Cardiac septum (tissue), 1 donor: ENCODE measurements at places on chromosomes 12 and 14. TPM values are rescaled to one million over a fixed set of nuclear protein-coding genes. Genes with fewer than 3 reads are reported as not detected.

ITGB7 gene
- total RNA-seq = 1.4 TPM

ACTN1 gene
- total RNA-seq = 346 TPM

BLTP3B gene
- total RNA-seq = 20.2 TPM

SYT1 gene
- total RNA-seq = not detected

TAS2R9 gene
- not detected for total RNA-seq

TSPAN11 gene
- 1.9 TPM for total RNA-seq

DNA sequence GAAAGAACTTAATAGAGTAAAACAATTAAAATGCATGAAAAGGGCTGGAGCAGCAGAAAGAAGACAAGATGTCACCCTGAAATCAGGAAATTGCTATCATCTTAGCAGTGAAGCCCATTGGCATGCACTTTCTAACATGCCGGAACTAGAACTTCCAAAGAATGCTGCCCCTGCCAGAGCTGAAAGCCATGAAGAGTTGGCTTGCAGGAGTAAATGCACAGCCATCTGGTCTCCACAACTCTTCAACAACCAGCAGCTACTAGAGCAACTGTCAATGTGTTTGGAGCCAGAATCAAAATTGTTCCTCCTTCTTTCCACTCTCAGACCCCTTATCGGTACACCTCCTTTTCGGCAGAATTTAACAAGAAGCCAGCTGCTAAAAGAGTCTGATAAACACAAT lies 414.1 kb downstream of the KCNH5 start:
- DNase-seq = no peak

DNA sequence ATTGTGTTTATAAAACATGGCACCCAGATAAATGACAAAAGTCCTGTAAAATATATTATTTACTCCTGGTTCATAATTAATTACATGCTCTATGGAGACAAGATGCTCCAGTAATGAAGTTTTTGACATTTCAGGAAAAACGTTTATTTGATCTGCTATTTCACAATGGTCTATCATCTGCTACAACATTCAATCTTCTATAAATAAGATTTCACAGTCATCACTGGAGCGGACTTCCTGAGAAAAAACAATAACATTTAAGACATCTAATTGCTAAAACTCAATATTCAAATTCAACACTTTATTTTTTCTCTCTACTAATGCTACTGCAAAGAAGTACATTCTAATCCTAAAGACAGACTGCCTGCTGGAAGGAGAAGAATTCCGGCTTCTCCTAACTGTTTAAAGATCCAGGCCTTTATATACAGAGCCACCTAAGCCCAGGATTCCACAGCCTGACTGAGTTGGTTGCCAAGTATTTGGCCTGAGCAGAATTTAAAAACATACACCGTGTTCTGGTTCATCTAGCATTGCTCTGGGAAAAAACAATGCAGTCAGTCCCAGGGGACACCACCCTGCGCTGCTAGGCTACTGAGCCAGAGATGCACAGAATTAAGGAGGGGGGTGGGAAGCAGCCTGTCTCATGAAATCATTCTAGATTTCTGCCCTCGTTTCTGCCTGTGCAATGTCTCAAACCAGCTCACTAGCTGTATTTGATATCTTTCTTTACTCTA lies 58.0 kb downstream of the TMTC1 start:
- peak; percentile 81 for DNase-seq

DNA sequence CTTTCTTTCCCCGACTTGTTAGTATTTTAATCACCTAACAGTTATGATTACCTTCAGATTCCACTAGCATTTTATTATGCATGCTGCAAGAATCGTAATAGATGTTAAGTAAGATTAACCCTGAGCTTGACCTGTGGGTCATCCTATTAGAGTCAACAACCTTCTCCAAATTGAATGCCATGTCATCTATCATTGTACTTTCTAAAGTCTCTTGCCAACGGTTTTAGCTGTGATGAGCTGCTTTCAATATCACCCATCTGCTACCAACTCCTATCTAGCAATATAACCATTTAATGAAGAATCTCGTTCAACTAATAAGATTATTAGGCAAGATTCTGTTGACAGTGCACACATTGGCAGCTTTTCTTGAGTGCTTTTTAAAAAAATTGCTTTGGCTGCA lies 33.7 kb downstream of the DACT1 start:
- DNase-seq = no peak

DNA sequence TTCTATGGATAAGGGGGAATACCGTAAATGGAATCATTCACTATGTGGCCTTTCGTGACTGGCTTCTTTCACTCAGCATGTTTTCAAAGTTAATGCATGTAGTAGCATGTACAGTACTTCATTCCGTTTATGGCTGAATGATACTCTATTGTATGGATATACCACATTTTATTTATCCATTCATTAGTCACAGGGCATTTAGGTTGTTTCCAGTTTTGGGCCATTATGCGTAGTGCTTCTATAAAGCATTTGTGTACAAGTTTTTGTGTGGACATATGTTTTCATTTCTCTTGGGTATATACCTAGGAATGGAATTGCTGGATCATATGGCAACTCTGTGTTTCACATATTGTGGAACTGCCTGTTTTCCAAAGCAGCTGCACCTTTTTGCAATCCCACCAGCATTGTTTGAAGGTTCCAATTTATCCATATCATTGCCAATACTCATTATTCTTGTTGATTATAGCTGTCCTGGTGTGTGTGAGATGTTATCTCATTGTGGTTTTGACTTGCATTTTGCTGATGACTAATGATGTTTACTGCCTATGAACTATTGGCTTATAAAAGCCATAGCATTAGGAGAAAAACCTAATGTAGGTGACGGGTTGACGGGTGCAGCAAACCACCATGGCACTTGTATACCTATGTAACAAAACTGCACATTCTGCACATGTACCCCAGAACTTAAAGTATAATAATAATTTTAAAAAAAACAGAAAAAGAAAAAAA lies 45.5 kb downstream of the ATF7IP start:
- no peak for DNase-seq

- no peak for DNase-seq
Observed at GRCh38 chr14:68770051-68770450, 22.8 kb downstream of the ZFP36L1 start.

DNA sequence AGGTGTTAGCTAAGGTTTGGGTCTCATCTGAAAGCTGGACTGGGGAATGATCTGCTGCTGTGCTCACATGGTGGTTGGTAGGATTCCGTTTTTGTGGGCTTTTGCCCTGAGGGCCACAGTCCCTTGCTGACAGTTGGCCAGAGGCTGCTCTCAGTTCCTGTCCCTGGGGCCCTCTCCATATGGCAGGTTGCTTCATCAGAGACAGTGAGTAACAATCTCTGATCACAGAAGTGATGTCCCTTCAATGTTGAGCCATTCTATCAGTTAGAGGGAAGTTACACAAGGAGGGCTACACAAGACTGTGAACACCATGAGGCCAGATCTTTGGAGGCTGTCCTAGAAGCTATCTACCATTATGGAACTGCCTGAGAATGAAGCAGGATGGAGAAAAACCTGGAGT lies 137.2 kb downstream of the AACS start:
- DNase-seq = no peak

DNA sequence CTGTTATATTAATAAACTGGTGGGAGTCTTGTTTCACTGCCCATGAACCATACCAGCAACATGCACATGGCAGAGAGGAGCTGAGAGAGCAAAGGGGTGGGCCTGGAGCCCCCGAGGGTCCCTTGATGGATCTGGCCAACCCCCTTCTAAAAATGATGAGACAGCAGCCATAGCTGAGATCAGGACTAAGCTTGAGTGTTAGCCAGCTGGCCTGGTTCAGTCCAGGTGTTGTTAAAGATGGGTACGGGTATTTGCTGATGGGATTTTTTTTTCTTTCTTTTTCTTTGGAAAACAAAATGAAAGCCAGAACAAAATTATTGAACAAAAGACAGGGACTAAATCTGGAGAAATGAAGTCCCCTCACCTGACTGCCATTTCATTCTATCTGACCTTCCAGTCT lies 16.0 kb downstream of the PCBP2 start:
- no peak for DNase-seq

- no peak for DNase-seq
Observed at GRCh38 chr14:21534576-21534975, 8.4 kb upstream of the SALL2 start.

DNA sequence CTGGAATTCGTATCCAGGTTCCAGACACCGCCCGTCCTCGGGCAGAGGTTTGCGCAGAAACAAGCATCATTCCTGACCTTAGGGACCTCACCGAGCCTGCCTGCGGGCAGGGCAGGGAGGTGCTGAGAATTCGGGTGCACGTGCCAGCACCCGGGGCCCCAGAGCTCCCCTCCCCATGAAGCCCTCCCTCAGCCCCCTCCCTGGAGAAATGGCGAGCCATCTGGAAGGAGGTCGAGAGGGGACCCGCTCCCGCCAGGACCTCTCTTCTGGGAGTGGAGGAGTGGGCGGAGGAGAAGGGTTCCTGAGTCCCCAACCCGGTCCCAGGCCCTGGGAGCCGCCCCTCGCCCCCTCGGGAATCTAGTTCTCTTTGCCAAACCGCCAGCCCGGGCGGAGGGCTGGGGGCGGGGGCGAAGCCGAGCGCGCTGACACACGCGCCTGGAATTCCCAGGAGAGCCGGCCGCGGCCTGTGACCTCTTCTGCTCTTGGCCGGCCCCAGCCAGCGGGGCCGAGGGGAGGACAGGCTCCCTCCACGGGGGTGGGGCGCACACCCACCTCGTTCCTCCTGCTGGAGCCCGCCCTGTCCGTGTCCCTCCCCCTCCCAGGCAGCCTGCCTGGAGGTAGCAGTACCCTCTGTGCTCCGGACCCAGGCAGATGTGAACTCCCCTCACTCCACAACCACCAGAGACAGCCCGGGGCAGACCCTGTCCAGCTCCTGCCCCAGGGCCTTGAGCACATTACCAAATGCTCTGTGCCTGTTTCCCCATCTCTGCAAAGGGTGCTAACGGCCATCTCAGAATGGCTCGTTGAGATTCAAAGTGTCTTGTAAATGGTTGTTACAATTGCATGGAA lies 23.0 kb upstream of the GPR132 start:
- DNase-seq = peak; percentile 80

- DNase-seq = no peak
Observed at GRCh38 chr12:77734214-77734883, 96.3 kb upstream of the NAV3 start.

DNA sequence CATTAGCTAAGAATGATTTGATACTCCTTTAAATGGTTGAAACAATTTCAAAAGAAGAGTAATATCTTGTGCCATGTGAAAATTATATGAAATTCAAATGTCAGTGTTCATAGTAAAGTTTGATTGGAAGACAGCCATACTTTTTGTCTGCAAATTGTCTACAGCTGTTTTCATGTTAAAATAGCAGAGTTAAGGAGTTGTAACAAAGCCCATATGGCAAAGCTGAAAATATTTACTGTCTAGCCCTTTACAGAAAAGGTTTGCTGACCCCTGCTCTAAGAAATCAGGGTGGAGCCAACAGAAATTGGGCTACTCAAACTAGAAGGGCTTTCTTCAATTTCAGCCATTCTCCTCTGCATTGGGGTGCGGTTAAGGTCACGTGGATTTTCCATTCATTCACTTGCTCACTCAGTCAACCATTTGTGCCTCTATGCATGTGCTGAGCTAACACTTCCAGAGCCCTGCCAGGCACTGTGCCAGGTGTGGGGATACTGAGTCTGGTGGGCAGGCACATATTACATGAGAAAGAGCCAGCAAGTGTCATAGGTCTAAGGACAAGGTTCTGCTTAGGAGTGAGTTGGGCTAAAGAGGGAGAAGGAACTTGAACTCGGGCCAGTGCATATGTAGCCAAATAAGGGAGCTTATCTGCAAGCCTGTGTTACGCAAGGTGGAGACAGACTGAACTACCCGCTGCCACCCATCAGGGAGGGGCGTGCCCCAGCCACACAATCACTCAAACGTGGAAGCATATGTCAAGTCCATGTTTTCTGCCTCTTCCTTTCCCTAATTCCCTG lies 139.8 kb upstream of the NOS1 start:
- DNase-seq = no peak

DNA sequence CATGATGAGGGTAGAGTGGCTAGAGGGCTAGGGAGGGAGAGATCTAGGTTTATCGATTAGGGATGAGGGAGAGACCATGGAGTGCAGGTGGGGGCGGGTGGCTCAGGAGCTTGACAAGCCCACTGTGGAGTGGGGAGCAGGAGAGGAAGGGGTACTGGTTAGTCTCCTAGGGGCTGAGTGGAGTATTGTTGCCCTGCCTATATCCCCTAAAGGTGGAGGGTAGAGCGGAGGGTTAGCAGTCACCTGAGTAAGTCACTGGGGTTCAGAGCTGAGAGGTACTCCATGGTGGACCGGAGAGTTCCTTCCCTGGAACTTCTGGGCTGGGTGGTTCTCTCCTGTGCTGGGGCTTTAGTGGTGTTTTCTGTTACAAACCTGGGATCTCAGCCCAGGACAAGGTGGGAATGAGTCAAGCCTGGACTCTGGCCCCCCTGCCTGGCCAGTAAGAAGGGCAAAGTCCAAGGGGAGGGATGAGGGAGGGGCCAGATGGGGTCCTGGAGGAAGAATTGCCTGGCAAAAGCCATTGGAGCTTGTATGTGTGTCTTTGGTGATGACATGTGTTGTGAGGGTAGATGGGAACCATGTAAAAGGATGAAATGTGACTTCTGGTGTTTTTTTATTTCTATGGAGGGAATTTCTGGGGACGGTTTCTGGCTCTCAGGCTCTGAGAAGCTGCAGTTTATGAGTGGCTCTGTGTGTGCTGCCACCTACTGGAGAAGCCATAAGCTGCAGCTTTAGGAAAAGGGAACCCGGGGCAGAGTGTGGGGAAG lies at the start of gene CIDEB:
Gene CIDEB, minus strand, starts transcription at position 403 of the 767 bp plus-strand sequence. Its CDS starts 119 bp downstream, at position 284.
- DNase-seq = peak; percentile 82

GRCh38 chr12:124210991-124211577 lies 83.8 kb upstream of the RFLNA start:
- no peak for DNase-seq

DNA sequence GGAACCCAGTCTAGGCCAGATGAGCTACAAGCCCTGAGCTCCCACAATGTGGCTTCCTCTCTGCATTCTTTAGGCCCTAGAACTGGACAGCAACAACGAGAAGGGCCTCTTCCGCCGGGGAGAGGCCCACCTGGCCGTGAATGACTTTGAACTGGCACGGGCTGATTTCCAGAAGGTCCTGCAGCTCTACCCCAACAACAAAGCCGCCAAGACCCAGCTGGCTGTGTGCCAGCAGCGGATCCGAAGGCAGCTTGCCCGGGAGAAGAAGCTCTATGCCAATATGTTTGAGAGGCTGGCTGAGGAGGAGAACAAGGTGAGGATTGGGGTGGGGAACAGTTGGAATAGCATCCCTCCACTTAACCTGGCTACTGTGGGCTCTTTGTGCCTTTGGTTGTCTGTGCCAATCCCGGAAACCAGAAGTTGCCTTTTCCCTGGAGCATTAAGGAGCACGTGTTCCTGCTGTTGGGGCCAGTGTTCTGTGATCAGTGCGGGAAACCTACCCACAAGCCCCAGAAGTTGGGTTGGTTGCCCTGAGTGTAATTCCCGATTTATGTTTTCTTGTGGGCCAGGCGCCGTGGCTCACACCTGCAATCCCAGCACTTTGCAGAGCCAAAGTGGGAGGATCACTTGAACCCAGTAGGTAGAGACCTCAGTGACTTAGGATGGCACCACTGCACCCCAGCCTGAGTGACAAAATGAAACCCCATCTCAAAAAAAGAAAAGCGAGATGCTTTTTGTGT lies 6.4 kb downstream of the FKBP4 start:
- DNase-seq = no peak
